AG10803 (cell line): ENCODE measurements at places on chromosomes 13 and 19.

GRCh38 chr19:49475995-49476880, 2.2 kb downstream of the FLT3LG start:
- no peak for DNase-seq

DNA sequence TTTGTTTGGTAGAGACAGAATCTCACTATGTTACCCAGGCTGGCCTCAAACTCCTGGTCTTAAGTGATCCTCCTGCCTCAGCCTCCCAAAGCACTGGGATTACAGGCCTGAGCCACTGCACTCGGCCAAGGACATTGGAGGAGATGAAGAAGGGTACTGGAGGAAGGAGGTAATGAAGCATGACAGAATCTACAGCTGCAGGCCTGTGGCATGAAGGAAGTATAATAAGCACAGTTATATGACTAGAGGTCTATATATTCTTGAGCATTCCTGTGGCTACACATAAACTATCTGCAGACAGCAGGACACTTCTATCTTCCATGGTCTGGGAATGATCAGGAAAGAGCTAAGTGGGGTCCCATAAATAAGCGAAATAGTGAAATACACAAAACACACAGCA, 18.2 kb downstream of the ZNF565 start:
- no peak for DNase-seq

- DNase-seq, result peak; percentile 47
These were observed 153.9 kb downstream of the TEX29 start for GRCh38 chr13:111474136-111475002.

- no peak for DNase-seq
These were observed 8.1 kb downstream of the SPART start for GRCh38 chr13:36337938-36338641.

GRCh38 chr13:73103238-73103637, 44.4 kb downstream of the KLF5 start:
- no peak for DNase-seq

DNA sequence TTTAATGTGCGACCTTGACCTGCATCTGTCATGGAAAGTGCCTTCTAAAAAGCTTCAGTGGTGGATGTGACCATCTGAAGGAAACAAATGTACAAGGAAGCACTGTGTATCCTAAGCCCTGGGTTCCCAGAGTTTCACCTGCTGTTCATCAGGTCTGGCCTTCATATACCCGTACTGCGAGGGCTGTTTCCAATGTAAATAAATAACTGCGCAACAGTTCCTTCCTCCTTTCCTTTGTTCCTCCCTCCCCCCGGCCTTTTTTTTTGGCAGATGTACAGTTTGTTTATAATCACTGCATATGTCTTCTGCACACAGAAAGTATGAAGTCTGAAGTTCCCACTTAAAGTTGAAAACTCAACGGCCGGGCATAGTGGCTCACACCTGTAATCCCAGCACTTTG, 5.2 kb downstream of the FAAP24 start:
- no peak for DNase-seq

DNA sequence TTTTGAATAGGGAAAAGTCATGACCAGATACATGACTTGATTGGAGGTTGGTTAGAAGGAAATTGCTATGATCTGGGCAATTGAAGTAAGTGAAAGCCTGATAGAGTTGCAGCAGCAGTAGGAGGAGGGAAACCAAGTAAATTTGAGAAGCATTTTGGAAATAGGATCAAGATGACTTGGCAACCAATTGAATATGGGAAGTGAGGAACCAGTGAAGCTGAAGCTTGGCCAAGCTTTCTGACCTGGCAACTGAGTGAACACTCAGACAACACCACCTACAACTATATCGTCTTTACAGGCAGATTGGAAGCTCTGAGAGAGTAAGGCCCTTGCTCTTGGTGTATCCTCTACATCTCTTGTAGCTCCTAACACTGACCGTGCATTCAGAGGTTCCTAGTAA, 16.2 kb upstream of the KATNAL1 start:
- peak; percentile 56 for DNase-seq

- DNase-seq, result no peak
These were observed 1.1 kb downstream of the CNFN start for GRCh38 chr19:42388851-42389489.

- DNase-seq, result no peak
These were observed 108.2 kb downstream of the DACH1 start for GRCh38 chr13:71758828-71759227.

- DNase-seq, result no peak
These were observed 217.0 kb upstream of the OBI1 start for GRCh38 chr13:78875792-78876580.

GRCh38 chr19:10887616-10888367, 16.4 kb downstream of the CARM1 start:
- no peak for DNase-seq

DNA sequence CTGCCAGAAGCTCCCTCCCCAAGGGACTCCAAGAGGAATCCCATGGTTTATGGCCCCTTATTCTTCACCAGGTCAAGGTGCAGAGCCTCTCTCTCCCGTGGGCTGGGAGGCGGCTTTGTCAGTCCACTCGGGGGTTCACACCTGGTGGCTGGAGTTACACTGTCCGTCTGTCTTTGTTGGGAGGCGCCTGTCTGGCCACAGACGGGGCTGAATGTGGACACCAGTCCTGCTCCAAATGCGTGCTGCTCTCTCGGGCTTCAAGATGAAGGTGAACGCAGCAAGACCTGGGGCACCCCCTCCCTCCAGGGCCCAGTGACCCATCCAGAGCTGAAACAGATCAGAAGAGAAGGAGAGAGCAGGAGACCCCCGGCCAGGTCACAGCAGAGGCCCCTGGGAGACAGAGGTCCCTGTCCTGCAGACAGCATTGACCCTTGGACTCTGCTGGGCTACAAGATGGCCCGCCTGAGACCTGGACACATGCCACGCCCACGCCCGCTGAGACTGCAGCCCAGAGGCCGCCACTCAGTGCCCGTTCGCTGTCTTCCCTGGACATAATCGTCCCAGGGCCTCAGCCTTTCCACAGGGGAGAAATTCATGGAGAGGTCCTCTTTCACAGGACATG, 29.9 kb upstream of the TUBGCP3 start:
- DNase-seq, result no peak

DNA sequence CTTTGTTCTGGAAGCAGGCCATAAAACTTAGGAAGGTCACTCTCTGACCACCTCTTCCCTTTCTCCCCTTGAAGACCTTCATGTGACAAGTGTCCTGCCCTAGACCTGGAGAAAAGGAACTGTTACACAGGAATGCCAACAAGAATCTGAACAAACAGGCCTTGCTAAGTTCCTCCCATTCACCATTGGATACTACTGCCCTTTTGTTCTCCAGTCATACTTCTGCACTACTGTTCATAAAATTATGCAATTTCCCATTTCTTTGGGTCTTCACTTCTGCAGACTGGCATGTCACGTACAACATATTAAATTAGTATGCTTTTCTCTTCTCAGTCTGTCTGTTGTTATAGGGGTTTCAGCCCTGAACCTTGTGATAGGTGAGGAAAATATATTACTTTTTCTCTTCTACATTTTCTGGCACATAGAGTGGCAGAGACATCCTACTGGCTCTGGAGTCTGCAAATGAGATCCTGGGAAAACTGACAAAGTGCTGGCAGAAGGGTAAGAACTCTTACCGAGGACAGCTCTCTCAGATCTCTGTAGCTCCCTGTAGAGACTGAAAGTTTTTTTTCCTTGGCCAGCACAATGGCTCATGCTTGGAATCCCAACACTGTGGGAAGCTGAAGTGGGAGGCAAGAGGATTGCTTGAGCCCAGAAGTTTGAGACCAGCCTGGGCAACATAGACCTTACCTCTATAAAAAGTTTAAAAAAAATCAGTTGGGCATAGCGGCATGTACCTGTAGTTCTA, 87.6 kb upstream of the SPRY2 start:
- DNase-seq, result no peak

DNA sequence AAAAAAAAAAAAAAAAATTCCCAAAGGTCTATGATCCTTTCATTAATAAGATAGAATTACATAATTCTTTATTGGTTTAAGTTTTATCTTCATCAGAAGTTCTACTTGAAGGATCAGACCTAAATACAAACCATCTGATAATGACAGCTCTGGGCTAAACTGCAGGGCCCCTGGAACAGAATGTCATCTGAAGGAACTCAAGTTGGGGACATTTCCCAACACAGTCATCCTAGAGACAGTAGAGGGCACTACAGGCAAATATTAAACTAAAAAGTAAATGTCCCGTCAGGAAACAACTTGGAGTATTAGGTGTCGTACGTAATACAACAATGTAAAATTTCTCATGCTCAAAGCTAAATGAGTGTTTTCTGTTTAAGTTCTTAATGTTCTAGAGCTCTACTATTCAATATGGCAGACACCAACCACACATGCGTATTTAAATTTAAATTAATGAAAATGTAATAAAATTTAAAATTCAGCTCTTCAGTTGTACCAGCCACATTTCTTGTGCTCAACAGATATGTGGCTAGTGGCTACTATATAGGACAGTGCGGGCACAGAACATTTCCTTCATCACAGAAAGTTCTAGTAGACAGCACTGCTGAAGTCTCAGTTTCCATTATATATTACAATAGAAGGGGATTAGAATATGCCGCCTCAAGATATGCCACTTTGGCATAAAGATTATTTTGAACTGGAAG, 21.8 kb upstream of the NAXD start:
- peak; percentile 54 for DNase-seq

GRCh38 chr13:109226631-109227030, 559.8 kb downstream of the IRS2 start:
- peak; percentile 74 for DNase-seq

GRCh38 chr13:29922896-29923295, 72.5 kb upstream of the UBL3 start:
- peak; percentile 79 for DNase-seq
